ENCODE measurements at places on chromosomes 6 and 20.

DNA sequence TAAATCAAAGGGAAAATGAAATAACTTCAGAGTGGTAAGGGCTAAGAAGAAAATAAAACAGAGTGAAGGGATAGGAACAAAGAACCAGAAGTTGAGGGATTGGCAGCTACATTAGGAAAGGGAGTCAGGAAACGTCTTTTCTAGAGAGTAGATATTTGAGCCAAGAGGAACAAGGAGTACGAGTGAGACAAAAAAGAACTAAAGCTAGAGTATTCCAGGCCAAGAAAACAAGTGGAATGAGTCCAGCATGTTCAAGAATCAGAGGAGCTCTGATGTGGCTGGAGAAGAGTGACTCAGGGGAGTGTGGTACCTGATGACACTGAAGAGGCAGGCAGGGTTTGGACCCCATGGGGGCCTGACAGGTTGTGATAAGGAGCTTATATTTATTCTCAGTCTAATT, 66.3 kb downstream of the CEP162 start:
- no peak for DNase-seq

DNA sequence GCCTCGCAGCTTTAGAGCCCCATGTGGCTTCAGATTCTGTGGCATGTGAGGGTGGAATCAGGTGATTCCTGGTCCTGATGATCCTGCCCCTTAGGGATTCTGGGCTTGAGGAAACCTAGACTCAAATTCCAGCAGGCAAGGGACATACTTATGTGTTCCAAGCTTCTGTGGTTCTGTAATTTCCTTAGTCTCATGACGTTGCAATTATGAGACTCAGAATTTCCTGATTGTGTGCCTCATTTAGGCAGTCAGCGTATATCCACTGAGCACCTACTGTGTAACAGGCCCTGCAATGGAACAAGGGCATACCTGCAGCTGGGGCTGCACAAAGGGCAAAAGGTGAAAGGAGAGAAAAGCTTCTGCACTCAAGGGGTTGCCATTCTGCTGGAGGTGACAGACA, 11.6 kb upstream of the BPIFB4 start:
- no peak for DNase-seq

DNA sequence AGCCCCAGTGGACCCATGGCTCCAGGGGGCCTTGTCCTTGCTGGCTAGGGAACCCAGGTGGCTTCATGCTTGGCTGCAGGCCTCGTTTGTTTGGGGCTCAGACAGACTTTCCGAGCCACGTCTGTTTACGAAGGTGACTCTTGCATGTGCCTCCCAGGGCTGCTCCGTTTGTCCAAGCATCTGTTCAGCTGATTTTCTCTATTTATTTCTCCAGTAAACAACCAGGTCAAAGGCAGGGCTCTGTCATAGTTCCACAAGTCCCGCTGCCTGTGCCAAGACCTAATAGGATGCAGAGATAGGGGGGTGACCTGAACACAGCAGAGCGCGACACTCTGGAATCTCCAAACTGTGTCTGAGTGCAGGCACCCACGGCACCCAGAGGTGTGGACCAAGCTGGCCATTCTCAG, 12.8 kb upstream of the SPO11 start:
- no peak for DNase-seq

GRCh38 chr20:37662308-37662707, 31.5 kb upstream of the CTNNBL1 start:
- no peak for DNase-seq

GRCh38 chr20:49658508-49658907, 55.2 kb downstream of the B4GALT5 start:
- DNase-seq, result no peak

All from A172 (cell line).